ENCODE measurements at places on chromosomes 5 and 9.

DNA sequence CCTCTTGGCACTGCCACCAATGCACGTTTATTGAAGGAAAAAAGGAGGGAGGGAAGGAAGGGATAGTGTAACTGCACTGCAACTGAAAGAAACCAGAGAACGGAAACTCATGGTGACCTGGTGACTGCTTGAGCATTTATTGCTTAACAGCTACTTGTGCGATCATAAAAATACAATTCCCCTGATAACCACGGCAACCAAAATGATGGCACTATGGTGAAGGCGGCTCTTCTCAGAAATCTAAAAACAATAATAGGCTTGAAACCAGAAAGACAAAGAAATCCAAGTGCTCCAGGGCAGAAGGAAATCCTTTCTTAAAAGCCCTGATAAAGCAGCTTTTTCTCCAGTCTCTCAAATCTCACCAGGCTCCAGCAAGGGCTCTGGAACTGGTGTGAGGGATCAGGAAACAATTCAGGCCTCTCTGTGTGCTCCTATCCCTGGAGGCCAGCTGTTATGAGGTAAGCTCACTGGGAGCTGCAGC, 1.9 kb downstream of the FBXO10 start:
- DNase-seq: no peak

GRCh38 chr5:58921159-58921558, 338.3 kb downstream of the RAB3C start:
- DNase-seq: no peak

DNA sequence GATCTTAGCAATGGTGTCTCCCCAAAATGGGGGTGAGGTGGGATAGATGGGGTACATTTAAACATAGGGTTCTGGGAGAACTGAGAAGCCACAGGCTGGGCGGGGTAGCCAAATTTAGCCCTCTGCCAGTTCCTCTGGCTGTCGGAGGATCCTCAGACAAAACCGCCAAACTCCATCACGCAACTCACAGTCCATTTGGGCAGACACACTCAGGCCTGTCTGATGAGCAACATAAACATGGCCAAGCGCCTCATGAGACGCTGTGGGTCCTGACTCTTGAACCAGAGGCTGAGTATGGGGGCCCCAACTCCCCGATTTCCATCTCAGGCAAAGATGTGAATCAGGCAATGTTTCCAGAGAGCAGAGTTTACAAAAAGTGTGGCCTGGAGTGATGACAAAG, 162.3 kb downstream of the FGF18 start:
- DNase-seq: no peak

GRCh38 chr5:147767048-147767447, 15.5 kb downstream of the JAKMIP2 start:
- no peak for DNase-seq

DNA sequence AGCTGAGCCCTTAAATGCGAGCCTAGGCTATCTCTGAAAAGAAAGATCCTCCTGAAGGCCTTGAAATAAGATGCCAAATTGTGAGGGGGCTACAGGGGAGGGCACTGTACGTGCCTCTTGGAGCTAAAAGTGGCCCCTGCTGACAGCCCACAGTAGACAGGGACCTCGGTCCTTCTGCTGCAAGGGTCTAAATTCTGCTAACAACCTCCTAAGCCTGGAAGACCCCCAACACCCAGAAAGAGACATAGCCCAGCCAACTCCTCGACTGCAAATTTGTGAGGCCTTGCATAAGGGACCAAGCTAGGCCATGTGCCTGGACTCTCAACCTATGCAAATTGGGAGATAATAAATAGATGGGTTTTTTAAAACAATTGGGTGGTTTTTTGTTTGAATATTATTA, 54.7 kb downstream of the UBE2QL1 start:
- DNase-seq: no peak

GRCh38 chr5:120684749-120685415, 220.8 kb downstream of the PRR16 start:
- DNase-seq: no peak

GRCh38 chr5:135460246-135461033, 8.3 kb upstream of the TIFAB start:
- DNase-seq: no peak

GRCh38 chr9:104970271-104970987, 42.5 kb upstream of the ABCA1 start:
- no peak for DNase-seq

GRCh38 chr5:24642022-24642421, 2.8 kb downstream of the CDH10 start:
- DNase-seq: no peak

Measured in omental fat pad (tissue), 4 donors.